ENCODE measurements at places on chromosomes 7 and 10.

DNA sequence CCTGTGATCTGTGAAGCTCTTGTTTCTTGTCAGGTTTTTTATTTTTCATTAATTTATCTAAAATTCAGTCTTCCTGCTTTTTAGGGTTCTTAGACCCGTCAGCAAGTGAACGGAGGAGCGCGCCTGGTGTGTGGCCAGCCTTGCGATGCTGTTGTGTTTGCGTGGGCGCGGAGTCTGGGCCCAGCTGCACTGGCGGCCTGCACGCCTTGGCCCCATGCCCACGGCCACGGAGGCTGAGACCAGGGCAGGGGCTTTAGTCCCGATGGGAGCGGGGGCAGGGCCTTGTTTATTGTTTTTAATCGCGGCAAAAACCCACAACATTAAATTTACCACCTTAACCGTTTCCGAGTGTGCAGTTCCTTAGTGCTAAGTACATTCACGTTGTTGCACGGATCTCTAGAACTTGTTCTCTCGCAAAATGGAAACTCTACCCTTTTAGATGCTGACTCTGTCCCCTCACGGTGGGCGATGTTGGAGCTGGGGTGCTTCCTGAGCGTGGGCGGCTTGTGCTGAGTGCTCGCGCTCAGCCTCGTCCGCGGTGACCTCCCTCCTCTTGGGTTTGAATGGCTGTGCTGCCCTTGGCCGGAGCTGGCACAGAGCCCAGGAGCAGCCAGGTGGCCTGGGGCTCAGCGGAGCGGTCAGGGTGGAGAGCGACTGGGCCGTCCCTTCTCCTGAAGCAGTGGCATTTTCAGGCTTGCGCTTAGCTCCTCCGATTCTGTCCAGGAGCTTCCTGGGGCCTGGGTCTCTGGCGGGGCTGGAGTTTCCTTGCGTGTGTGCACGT is 69.1 kb downstream of the INPP5A start:
- no peak for DNase-seq

DNA sequence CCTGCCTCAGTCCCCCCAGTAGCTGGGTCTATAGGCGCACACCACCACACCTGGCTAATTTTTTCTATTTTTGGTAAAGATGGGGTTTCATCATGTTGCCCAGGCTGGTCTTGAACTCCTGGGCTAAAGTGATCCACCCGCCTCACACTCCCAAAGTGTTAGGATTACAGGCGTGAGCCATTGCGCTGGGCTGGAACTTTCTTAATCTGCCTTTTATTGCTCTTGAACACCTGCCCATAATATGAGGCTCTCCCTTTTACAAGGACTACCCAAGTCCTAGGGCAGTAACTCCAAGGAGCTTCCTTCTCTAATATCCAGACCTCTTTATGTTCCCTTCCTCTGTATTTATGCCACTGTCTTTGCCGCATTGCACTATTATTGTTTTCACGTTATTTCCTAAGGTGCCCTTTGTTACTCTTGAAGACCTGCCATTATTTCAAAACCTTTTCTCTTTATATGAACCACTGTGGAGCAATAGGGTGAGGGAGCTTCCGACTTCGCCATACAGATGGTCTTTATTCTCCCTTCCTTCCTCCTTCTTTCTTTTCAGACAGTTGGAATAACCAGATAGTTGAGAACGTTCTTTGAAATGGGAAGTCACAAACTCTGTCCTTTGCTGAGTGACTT is 36.3 kb upstream of the TCF7L2 start:
- DNase-seq, result no peak

DNA sequence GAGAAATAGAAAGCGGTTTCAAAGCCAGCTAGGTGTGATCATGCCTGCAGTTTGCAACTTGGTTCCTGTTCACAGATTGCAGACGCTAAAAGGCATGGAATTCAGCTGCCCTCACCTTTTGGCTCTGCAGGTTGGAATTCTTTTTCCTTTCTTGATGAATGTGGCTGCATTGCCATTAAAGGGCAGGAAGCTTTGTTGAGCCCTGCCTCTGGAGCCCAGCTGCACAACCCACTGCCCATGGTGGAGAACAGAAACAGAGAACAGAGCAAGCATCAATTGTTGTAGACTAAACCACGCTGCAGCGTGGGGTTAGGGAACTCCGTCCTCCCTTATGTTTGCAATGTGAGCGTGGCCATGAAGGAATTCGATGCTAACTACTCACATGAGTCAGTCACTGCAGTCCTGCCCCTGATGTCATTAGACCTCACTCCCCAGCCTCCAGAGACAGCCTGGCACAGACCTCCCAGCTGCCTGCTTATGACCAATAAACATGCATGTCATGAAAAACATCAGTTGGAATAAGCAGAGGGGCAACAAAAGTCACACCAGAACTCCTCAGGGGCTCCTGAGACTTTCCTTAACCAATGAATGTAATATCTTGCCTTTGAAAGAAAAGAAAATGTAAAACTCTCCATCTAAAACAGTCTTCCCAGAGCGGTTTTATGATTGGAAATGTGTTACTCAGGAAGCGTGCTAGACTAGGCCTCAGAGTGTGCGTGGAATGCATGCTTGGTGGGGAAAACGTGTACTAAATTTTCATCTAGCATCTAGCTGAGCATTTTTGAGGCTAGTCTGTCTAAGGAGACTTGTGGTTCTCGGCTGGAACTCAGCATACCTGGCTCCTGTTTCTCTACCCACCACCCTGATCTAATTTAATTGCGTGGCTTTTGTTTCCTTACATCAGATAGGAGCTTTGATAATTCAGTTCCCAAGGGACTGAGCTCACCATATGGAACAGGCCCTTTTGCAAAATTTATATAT is 232.2 kb downstream of the KIAA1217 start:
- DNase-seq, result no peak

GRCh38 chr7:47952224-47952623 is 4.0 kb upstream of the PKD1L1 start:
- DNase-seq, result no peak

GRCh38 chr7:155090684-155091083 is 20.6 kb downstream of the HTR5A start:
- no peak for DNase-seq

GRCh38 chr10:3803927-3804741 is 19.1 kb upstream of the KLF6 start:
- no peak for DNase-seq

DNA sequence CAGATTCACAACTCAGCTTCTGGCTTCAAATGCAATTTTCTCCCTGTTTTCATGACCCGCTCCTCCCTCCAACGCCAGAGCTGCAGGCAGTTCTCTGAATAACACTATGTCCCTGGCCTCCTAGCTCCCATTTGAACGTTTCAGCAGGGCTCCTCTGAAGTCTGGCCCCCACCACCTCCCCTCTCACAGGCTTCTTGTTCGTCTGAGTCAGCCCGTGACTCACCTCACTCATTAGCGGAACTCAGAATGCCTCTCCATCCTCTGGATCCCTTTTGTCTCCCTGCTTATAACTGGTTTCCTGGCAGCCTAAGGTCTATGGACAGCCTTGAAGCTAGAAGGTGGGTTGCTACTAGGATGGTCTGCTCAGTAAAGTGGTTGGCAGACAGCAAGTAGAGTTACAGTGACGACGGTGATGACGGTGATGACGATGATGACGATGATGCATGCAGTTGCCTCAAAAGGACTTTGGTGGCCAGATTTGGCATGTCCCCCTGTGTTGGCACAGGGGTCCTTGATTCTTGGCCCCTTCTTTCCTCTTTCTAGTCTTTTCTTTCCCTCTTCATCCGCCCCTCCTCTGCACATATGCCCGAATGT is 83.3 kb upstream of the MKLN1 start:
- peak; percentile 69 for DNase-seq

GRCh38 chr10:17835688-17836087 is 26.5 kb downstream of the MRC1 start:
- DNase-seq, result peak; percentile 73

DNA sequence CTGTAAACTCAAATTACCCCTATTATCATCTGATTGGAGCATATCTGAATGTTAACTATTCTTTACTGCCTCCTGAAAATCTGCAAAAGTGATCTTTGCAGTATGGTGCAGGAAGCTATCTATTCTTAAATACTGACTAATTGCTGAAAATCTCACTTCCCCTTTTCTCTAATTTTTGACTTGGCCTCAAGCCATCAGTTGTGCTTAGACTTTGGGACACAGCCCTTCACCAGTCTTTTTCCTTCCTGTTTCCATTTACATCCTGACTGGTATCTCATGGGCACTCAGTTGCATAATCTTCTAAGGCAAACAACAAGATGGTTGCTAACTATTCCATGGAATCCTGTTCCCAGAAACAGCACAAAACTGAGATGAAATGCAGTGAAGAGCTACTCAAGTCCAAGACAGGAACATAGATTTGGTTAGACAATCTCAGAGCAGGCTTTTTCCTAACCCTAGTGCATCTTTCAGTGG is 228.5 kb downstream of the SORCS1 start:
- DNase-seq, result no peak

DNA sequence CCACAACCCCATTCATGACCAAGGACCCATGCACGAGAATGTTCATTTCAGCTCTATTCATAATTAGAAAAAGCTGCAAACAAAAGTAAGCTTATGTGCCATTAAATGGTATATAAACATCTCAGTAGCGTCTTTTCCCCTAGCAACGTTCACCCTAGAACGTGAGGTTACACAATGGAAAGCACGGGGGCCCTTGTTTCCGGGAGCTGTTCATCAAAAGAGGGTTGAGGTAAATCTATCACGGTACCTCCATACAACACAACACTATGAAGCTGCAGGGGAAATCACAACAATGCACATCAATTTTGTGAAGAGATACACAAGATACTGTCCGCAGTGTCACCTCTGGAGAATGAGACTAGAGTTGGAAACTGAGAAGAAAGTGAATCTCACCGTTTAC is 80.9 kb upstream of the DDC start:
- no peak for DNase-seq

GRCh38 chr7:26663874-26664273 is 200.5 kb downstream of the SKAP2 start:
- DNase-seq, result no peak

DNA sequence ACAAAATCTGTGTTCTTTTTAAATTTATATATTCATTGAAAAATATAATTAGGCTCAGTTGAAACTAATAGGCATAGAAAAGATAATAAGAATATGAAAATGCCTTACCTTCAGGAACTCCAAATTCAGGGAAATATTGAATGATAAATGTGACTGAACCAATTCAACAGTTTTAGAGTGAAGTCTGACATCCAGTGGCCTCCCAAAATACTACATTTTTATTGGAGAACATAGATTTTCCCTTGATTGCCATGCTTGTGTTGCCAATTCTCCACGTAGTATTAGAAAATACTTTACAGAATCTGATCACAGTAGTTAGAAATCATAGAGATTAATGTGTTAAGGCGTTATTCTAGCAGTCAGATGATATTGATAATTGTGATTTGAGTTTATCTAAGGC is 1246.7 kb downstream of the GATA3 start:
- no peak for DNase-seq

GRCh38 chr7:117010375-117011133 is 57.3 kb downstream of the ST7 start:
- no peak for DNase-seq

DNA sequence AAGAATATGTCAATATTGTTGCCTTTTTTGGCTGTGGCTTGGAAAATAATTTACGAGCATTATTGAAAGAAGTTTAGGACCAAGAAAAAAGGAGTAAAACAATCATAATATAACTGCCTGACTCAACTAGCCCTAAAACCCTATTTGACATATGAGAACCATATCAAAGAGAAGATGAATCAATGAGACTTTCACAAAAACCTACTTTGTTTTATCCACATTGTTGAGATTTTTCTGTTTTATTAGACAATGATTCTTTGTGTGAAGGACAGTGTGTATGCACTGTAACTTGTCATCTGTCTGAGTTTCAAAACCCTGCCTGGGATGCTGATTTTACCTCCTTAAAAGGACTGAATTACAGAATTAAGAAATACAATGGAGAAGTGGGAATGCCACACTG is 19.0 kb downstream of the SOSTDC1 start:
- DNase-seq, result no peak

DNA sequence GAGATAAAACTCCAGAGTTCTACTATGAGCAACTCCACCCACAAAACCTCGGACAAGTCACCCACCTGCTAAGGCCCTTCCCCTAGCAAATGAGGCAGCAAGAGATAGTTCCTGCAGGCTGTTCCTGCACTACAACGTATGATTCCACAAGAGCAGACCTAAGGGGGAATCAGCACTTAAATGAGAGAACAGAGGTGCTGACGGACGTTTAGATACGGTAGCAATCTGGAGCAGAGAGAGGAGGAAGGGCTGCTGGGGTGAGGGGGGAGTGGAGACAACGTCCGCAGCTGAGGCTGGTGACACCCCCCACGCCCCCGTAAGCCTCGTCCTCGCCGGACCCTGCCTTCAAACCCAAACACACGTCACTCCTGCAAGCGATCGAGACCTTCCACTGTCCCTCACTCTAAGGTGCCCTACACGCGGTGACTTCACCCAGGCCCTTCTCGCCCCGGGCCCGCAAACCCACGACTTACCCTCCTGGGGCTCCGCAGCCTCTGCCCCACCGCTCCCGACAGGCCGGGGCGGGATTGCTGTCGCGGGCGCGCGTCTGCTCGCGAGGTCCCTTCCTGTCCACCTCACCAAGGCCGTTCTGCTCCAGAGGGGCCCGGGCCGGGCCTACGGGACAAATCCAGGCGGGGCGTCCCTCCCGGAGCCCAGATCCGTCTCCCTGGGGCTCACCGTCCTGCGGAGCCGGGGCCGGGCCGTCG is 635 bp downstream of the ZNF12 start:
- DNase-seq, result no peak

DNA sequence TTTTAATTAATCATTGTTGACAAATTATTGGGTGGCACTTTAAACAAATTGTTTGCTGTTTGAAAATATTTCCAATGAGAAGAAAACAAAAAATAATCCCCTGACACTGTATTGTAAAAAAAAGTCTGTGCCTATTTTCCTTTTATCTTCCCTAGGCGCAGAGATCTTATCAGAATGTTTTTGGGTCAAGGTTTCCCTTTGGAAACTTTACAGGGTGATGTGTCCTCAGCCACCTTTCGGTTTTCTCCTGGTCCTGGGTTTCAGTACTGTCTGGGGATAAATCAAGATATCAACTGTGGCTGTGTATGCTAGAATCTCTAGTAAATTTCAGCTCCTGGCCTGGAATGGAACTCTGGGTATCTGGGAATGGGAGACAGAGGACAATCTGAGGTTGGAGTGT is 1.4 kb downstream of the ZNF107 start:
- DNase-seq, result no peak

DNA sequence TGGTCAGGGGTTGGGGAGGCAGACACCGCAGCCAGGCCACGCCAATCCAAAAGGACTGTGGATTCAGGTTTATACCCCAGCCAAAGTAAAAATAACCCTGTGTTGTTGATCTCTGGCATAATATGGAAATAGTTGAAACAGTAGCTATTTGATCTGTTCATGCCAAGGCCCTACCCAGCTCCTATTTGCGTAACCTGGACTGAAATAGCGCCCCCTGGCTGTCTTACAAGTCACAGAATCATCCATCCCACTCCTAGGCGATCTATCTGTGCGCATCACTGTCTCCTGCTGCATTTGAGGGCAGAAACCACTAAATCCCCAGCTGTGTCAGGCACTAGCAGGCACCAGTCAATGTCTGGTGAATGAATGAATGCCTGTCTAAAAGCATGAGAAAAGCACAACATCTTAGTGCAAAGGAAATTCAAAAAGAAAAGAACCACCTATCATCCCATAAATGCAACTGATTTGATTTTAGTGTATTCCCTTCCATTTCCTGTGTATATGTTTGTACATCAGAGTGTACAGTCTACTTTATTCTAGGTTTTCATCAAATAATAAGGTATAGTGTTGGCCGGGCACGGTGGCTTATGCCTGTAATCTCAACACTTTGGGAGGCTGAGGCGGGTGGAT is 160.0 kb downstream of the SLIT1 start:
- DNase-seq, result no peak
